Activated CD8-positive, alpha-beta memory T cell treated with anti-CD3 and anti-CD28 coated beads, Interleukin-2, amount 50 U/mL, for 4 hours (primary cell): ENCODE measurements at places on chromosomes 4 and X.

DNA sequence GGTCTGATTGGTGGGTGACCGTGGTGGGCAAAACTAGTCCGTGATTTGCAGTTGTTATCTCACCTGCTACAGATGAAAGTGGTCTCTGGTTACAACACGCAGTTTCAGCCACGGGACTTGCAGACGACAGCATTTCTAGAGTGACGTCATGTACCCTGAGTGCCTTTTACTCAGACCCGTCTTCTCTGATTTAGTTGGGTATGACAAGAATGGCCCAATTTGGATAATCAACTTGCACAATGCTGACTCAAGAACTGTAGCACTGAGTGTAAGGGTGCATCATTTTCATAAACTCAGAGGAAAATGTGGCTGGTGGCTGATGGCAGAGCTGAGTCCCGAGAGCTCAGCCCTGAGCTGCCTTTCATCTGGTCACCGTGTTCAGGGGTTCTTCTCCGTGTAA is 281.4 kb upstream of the FRG1 start:
- DNase-seq = no peak

DNA sequence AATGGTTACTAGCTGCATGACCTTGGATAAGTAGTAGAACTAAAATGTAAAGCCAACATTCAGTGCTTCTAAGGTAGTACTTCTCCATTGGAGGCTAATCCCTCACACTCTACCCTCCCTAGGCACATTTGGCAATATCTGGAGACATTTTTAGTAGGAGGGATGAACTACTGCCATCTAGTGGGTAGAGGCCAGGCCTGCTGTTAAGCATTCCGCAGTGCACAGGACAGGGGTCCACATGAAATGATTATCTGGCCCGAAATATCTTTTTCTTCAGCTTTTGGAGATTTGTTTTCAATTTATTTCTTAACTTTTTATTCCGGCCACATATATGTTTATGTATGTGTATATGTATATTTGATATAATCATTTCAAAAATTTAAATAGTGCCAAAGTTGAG is 36.0 kb upstream of the SPANXC start:
- no peak for DNase-seq

DNA sequence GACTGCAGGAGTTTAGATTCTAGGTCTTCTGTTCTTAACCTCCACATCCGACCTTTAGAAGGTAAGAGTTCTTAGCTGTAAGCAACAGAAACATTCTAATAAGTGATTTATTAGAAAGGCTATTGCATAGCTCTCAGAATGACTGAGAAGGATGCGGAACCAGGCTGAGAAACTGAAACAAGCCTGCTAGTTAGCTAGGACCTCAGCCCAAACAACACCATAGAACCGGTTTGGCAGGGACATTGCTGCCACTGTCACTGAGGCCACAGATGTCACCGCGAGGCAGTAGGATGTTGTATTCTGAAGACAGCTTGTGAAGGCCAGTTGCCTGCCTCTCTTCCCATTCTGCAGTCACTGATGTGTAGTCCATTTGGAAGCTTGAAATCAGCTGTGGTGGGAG is 160.0 kb upstream of the ARX start:
- DNase-seq = no peak

DNA sequence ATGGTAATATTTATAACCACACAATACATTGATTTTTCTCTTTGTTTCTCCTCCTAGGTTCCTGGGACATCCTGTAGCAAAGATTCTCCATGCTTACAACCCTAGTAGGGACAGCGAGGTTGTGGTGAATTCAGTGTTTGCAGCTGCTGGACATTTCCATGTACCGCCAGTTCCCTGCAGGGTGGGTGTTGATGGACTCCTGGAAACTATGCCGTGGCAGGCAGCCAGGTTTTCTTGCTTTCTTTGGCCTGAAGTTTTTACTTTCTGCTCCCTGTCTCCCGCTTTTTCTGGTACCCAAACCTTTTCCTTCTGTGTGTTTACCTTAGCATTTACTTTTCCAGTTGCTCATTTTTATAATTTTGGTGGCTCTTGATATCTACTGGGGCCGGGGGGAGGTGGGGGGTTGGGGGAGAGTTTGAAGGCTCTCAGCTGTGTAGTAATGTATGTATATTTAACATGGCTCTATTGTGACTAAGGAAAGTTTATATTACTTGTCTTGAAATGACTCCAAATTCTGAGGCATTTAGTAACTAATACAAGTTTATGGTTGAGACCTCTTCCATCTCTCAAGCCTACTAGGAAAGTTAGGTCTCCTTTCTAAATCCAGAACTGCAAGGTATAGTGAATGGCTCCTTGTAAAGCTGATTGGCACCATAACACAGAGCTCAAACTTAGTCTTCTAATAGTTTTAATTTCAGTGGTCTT is 89.7 kb downstream of the TMEM131L start:
- DNase-seq = no peak

DNA sequence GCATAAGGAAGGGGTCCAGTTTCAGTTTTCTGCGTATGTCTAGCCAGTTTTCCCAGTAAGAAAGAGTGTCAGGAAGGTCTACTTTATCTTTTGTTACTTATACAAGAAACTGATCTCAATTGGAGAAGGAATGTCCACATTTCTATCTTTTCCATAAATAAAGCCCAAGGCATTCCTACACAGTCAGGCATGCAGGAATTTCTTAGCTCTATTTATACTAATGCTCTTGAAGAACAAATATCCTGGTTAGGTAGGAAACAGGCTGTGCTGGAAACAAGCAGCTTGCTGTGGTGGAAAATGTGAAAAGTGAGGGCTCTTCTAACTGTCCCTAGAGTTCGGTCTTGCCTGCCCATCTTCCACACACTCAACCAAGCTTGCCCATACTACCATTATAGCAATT is 37.9 kb upstream of the PITX2 start:
- DNase-seq = no peak

GRCh38 chr4:94559351-94559806 is 107.6 kb downstream of the PDLIM5 start:
- DNase-seq = no peak
